ENCODE measurements at places on chromosomes 7 and 10.

GRCh38 chr7:158001621-158002320, 585.9 kb downstream of the PTPRN2 start:
- no peak for DNase-seq

DNA sequence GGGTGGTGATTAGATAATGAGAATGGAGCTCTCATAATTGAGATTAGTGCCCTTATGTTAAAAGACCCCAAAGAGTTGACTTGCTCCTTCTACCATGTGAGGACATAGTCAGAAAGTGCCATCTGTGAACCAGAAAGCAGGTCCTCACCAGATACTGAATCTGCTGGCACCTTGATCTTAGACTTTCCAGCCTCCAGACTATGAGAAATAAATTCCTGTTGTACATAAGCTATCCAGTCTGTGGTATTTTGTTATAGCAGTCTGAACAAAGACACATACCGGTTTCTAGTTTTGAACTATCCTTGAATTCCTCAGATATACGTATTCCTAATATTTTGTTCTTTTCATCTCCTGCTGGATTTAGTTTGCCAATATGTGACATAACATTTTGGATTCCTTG, 228.1 kb downstream of the FZD1 start:
- DNase-seq, result no peak

DNA sequence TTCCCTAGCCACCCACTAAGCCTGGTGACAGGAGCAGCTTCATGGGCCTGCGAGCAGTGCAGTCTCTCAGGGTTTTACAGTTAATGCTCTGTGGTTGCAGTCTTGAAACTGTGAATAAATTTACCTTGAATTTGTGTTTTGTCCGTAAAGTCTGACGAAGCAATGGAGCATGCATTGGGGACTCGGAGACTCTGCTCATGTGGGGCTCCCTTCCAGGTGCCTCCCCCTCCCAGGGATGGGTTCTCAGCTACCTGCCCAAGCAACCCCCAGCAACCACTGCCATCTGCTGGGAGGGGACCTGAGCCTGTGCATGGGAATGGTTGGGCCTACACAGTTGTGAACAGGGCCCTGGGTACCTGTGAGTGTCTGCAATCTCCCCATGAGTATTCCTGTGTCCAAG, 36.3 kb upstream of the IKZF1 start:
- DNase-seq, result no peak

DNA sequence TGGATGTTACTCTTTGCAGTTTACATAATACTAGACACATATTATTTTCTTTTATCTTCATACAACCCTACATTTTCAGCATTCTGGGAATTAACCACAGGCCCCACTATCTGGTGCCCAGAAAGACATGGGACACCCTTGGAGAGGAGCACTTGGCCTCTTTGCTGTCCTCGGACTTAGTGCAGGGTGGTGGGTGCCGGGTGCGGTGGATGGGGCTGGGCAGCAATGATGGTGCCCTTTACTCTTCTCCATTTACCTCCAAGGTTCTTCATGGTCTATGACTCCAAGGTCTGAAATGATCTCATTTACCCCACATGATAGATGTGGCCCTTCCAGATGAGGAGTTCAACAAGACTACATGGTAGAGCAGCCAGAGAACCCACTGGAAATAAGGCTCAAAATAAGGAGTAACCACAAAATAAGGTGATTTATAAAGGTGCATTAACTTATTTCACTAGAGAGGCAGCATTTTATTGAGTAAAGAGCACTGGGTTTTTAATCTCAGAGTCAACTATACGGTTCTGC, 56.2 kb upstream of the IGFBP3 start:
- DNase-seq, result no peak

GRCh38 chr10:5396556-5397300, 7.9 kb downstream of the TUBAL3 start:
- no peak for DNase-seq

All from omental fat pad (tissue), 4 donors.